Right ventricle myocardium superior (tissue), 1 donor: ENCODE measurements at places on chromosomes 16 and 17. TPM values are rescaled to one million over a fixed set of nuclear protein-coding genes. Genes with fewer than 3 reads are reported as not detected.

DNA sequence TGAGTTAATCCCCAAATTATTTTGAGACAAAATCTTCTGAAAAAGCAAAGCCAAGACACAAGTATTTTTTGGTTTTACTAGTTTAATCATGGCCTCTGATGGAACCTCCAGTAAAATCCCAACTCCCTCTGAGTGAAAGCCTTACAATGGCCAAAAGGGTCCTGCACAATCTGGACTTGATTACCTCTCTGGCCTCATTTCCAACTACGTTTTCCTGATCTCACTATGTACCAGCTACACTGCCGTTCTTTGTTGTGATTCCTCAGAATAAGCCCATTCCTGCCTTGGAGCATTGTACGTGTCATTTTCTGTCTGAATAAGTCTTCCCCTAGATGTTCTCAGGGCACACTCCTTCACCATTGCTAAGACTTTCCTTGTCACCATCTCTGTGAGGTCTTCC is 37.3 kb downstream of the SPOP start:
- DNase-seq, result no peak

DNA sequence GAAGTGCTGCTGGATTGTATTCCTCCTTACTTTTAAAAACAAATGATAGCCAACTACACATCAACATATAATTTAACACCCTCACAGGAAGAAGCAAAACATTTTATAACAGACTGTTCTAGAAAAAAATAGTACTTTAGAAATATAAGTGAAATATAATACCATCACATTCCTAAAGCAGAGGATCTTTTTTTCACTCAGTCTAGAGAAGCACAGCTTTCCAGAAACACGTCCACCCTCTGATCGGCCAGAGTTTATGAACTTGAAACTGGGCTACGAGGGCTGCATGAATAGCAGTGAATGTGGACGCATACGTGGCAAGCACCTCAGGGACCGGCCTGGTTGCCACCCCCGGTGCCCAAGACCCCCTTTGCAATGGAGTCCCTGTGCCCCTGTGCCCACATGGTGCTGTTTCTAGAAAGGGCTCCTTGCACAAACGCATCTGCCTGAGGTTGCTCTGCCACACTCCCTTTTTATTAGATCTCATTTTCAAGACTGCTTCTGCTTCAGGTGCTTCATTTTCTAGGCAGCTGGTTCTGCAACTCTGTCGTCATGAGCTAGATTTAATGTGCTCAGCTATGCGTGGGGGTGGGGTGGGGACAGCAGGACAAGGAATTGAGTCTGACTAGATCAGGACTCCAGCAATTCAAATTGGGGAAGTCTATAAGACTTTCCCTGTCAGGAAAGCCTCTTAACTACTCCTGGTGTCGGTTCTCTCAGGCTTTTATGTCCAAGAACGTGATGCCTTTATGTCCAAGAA is 29.1 kb upstream of the ERN1 start:
- DNase-seq, result no peak

GRCh38 chr17:46764709-46765401 is 53.6 kb downstream of the WNT3 start:
- DNase-seq, result peak; percentile 84

GRCh38 chr16:12750554-12750918 is 53.2 kb downstream of the CPPED1 start:
- no peak for DNase-seq

GRCh38 chr16:60641067-60641665 is 1395.1 kb downstream of the CDH8 start:
- no peak for DNase-seq

- DNase-seq, result no peak
These were observed 24.1 kb downstream of the PSMD7 start for GRCh38 chr16:74320707-74321106.

- DNase-seq, result no peak
These were observed 13.8 kb downstream of the LPO start for GRCh38 chr17:58252141-58252540.

The CTRB2 gene
- not detected for total RNA-seq

The ACSM2A gene
- not detected for total RNA-seq

The GPRC5C gene
- 30.5 TPM for total RNA-seq

The RNF135 gene
- 4.7 TPM for total RNA-seq

The RUNDC3A gene
- total RNA-seq, result 0.22 TPM
